ENCODE measurements at places on chromosomes 16 and 17.

DNA sequence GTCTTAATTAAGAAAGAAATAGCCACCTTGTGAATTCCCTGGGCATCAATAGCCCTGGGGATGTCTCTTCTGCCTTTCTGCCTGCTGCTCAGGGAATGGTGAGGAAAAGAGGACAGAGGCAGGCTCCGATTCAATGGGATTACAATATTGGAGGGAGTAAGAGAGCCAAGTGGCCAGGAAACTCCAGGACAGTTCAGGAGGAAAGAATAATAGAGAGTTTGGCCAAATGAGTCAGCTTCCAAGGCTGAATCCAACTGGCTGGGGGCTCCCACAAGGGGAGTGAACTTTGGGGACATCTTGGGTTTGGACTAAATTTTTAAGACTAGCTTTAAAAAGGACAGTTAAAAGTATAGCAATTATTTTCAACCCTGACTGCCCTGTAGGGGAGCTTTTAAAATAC, 235.8 kb upstream of the ASIC2 start:
- DNase-seq: no peak

DNA sequence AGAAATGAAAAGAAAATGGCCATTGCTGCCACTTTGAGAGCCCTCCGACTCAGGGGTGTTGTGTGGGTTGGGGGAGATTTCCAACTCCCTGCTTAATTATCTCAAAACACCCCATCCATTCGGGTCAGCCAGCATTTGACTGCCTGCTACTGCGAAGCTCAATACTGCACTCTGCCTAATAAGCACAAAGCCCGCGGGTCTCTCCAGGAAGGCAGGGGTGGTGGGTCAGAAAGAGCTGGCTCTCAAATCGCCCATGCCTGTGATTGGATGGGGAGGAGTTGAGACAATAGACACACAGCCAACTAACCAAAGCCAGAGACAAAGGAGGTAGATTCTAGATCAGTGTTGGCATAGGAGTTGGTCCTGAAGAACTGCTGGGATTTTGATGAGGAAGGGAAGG, 2.3 kb upstream of the XAF1 start:
- no peak for DNase-seq

- DNase-seq: no peak
Observed at GRCh38 chr16:3832668-3833067, 47.8 kb downstream of the CREBBP start.

DNA sequence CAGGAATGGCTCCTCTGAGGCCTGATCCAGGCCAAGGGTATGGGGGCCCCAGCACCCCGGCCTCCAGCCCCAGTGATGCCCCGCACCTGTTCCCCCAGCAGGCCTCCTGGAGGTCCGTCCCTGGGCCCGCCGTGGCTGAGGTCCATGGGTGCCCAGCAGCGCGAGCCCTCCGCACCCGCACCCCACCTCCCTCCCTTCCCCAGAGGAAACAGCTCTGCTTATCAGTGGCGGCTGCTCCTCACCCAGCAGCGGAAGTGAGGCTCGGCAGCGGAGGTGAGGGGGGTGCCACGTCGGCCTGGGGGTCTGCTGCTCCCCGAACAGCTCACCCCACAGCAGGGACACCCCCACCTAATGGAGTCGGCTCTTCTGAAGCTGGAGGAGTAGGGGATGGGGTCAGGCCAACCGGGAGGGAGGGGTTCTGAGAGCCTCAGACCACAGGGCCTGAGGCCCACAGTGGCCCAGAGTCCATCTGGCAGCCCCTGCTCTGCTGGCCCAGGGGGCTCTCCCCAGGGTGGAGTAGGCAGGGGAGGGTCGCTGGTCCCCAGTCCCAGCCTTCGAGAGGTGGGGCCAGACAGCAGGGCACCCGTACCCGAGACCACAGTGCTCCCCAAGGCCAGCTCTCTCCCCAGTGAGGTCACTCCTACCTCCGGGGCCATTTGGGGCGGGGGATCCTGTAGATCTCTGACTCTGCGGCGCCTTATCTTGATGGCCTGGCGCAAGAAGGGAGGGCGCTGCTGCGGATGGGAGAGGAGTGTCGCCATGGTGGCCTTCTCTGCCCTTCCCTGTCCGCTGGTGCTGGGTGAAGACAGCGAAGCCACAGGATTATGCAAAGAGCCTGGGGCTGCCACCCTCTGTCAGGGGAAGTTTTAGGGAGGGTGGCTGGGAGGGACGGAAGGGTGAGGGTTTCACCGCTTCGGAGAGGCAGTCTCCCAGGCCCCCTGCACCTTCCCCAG, at the start of gene UNC13D:
Gene UNC13D (minus strand): TSS at position 828 of the 953 bp plus-strand sequence. CDS start 67 bp downstream, at position 761.
- peak; percentile 21 for DNase-seq

DNA sequence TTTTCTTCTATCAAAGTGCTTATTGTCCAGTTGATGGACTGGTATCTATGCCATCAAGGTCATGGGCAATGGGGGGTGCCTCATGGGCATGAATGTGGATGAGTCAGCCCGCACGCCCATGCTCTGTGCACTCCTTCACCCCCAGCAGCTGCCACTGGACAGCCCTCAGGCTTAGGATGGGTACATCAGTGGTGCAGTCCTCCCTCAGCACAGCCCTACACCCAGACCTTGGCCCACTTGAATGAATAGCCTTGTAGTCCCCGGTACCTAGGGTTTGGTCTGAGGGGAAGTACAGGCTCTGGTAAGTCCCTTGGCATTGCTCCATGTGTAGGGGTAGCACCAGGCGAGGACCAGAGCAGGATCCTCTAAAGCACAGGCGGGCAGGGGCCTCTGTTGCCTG, 10.4 kb upstream of the GNA13 start:
- no peak for DNase-seq

DNA sequence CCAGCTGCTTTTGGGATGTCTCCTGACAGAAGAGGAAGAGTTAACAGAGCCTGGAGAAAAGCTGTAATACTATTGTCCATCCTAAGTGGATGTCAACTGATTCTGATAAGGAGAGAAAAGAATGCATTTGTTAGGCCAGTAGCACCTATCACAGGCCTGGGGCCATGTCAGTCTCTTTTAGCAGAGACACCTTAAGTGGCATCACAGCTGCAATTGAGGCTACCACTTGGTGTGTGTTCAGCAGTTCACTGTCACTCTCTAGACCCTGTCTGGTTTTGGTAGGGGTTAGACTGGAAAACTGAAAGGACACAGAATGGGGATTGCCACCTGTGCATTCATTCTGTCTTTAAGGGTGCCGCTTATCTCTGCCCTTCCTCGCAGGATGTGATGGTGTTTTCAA, 42.0 kb downstream of the PSMD12 start:
- no peak for DNase-seq

- no peak for DNase-seq
Observed at GRCh38 chr17:35906191-35906925, 24.2 kb downstream of the RDM1 start.

DNA sequence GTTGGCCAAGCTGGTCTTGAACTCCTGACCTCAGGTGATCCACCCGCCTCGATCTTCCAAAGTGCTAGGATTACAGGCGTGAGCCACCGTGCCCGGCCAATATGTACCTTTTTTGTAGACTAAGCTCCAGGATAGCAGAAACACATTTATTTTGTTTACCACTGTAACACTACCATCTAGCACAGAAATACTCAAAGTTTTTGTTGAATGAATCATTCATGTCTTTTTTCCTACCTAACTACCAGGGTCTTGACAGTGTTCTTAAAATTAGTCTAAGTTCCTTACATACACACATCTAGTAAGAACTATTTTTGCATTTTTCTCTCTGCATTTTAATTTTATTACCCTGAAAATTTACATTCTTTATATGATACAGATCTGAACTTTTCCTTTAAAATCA, 44.4 kb downstream of the AKAP10 start:
- DNase-seq: no peak

- no peak for DNase-seq
Observed at GRCh38 chr16:1050516-1050915, 22.0 kb upstream of the SSTR5 start.

DNA sequence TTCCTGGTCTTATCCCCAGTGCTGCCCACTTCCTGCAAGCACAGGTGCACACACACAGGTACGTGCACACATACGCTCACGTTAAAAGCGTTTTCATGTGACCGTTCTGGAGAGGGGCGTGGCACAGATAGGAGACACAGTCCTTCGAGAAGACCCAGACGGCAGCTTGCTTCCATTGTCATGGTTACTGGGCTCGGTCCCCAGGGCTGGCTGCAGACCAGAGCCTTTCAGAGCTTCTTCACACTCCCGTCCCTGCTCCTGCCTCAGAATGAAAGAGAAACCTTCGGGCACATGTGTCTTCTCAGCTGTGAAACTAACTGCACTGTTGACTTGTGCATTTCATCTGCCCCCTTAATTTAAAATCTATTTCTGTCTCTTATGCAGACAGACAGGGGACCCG, 154.2 kb downstream of the PITPNC1 start:
- peak; percentile 80 for DNase-seq

DNA sequence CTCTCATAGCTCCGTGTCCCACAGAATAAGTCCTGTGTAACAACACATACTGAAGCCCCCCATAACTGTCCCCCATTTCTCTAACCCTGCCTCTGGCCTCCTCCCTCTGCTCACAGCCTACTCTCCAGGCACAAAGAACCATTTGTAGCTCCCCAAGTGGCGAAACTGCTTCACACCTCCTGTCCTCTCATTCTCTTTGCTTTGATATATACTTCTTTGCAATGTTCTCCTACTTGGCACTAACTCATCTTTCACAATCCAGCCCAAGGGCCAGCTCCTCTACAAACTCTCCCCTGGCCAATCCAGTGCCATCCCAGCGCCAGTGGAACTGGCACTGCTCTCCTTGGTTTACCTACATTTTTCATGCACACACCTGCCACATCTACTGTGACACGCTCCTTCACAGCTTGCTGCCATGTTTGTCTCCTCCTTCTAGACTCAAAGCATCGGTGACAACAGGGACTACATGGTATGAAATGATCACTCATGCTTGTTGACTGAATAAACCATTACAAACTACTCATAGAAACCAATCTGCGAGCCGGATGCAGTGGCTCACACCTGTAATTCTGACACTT, 12.8 kb downstream of the CYTH1 start:
- DNase-seq: no peak

- no peak for DNase-seq
Observed at GRCh38 chr17:81365601-81366585, 29.4 kb upstream of the BAHCC1 start.

- no peak for DNase-seq
Observed at GRCh38 chr17:37818689-37819088, 73.8 kb upstream of the HNF1B start.

DNA sequence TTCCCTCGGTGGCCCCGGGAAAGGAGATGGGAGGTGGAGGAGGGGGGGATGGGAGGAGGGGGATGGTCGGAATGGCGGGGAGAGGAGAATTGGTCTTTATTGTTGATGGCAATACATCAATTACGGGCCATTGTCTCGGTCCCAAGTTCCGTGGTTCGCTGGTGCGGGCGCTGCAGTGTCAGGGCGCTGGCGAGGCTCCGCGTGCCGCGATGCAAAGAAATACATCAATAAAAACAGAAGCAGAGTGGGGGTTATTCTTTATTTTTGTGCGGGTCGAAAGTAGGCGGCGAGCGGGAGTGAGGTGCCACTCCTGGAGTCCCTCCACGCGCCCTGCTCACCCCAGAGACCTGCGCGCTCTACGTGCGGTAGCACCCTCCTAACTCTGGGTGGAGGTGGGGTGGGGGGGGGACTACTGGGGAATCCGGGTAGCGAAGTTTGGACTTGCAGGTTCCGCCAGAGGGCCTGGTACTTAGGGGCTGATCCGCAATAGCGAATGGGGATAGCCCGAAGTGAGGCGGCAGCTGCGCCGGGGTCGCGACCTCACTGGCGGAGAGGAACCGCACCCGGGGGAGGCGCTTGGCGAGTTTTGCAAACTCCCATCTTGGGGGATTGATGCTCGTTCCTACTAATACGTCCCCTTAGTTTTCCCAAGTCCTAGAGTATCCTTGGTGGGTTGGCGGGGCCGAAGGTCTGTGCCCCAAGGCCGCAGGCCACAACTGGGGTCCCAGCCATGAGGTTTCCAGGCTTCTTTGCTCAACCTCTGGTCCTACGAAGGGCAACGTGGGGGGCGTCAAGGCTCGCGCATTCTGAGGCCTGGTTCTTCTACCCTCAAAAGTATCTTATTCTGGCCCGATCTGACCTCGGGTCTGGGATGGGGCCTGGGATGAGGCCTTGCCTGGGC, 3.5 kb upstream of the SALL1 start:
- DNase-seq: peak; percentile 53

DNA sequence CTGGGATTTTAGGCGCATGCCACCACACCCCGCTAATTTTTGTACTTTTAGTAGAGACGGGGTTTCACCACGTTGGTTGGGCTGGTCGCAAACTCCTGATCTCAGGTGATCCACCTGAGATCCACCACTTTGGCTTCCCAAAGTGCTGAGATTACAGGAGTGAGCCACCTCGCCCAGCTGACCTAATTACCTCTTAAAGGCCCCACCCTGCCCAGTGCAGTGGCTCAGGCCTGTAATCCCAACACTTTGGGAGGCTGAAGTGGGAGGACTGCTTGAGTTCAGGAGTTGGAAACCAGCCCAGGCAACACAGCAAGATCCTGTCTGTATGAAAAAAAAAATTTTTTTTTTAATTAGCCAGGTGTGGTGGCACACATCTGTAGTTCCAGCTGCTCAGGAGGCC, 2.9 kb upstream of the COASY start:
- DNase-seq: no peak

DNA sequence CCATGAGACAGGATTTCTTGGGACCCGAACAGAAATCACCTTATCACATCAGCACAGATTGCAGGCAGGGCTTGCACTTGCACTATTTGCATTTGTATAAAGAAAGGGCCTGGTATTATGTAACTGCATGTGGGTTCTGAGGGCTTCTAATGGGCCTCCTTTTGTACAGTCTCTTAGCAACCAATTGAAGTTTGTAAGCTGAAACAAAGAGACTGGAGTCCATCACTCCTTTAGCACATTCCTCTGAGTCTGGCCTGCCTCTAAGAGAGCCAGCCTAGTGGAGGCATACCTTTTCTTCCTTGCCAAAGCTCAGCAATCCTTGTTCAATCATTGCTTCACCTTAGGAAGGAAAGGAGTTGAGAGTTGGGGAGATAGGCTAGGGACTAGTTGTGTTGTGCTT, 387.1 kb downstream of the XYLT1 start:
- no peak for DNase-seq

- DNase-seq: no peak
Observed at GRCh38 chr16:14063618-14064581, 7.2 kb upstream of the MRTFB start.

GRCh38 chr17:35212668-35213067, 18.5 kb upstream of the SLC35G3 start:
- no peak for DNase-seq

Measured in glutamatergic neuron (in vitro differentiated cells).